Gastroesophageal sphincter (tissue), 4 donors: ENCODE measurements at places on chromosomes 7 and 10. TPM values are rescaled to one million over a fixed set of nuclear protein-coding genes. Genes with fewer than 3 reads are reported as not detected.

GRCh38 chr10:124020981-124021815, 72.2 kb downstream of the CHST15 start:
- no peak overlapping the region for H3K27ac ChIP-seq

GRCh38 chr7:43768887-43769272, 10.4 kb downstream of the BLVRA start:
- H3K4me1 ChIP-seq = peaks cover 17% of the 10 kb centered on the region
- no peak overlapping the region for H3K27ac ChIP-seq
- no peaks in the 10 kb centered on the region for H3K27me3 ChIP-seq
- H3K4me3 ChIP-seq = no peak overlapping the region
- no peak for ATAC-seq

DNA sequence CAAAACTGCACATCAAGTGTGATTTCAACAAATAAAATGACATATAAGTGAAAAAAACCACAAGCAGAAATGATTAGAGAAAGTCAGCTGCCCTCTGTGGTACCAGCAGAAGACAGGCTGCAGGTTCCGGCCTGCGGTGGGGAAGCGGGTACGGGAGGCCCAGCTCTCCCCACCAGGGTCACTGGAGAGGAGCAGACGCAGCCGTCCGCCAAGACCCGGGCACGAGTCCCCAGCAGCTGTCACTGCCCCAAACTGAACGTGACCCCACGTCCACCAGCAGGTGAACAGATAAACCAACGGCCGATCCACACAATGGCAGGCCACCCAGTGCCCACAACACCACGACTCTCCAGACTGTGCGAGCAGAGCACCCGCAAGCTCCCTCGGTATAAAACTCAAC, 16.1 kb upstream of the MICALL2 start:
- no peak for ATAC-seq
- no peaks in the 10 kb centered on the region for H3K27me3 ChIP-seq
- no peak overlapping the region for H3K27ac ChIP-seq
- peaks cover 99% of the 10 kb centered on the region for H3K36me3 ChIP-seq

GRCh38 chr7:28980451-28981160, 22.5 kb upstream of the TRIL start:
- ATAC-seq = peak; percentile 51
- no peaks in the 10 kb centered on the region for H3K36me3 ChIP-seq
- no peak overlapping the region for H3K4me3 ChIP-seq
- H3K27ac ChIP-seq = peak overlapping the region; percentile 53

GRCh38 chr10:121658611-121659010, 60.4 kb upstream of the FGFR2 start:
- no peaks in the 10 kb centered on the region for H3K4me1 ChIP-seq
- no peaks in the 10 kb centered on the region for H3K27me3 ChIP-seq
- H3K27ac ChIP-seq = no peak overlapping the region
- no peaks in the 10 kb centered on the region for H3K36me3 ChIP-seq
- no peak overlapping the region for H3K4me3 ChIP-seq

GRCh38 chr10:122252805-122253204, 18.3 kb upstream of the BTBD16 start:
- peaks cover 12% of the 10 kb centered on the region for H3K4me1 ChIP-seq
- no peaks in the 10 kb centered on the region for H3K27me3 ChIP-seq
- peak; percentile 29 for ATAC-seq
- H3K27ac ChIP-seq = peak overlapping the region; percentile 55
- no peaks in the 10 kb centered on the region for H3K36me3 ChIP-seq

GRCh38 chr7:44244282-44244681, 43.5 kb downstream of the YKT6 start:
- H3K4me3 ChIP-seq = no peak overlapping the region
- no peaks in the 10 kb centered on the region for H3K36me3 ChIP-seq
- ATAC-seq = no peak
- H3K27me3 ChIP-seq = no peaks in the 10 kb centered on the region

GRCh38 chr7:112252141-112252540, 45.6 kb downstream of the ZNF277 start:
- H3K36me3 ChIP-seq = no peaks in the 10 kb centered on the region
- H3K27me3 ChIP-seq = no peaks in the 10 kb centered on the region
- H3K27ac ChIP-seq = no peak overlapping the region
- H3K4me1 ChIP-seq = no peaks in the 10 kb centered on the region

DNA sequence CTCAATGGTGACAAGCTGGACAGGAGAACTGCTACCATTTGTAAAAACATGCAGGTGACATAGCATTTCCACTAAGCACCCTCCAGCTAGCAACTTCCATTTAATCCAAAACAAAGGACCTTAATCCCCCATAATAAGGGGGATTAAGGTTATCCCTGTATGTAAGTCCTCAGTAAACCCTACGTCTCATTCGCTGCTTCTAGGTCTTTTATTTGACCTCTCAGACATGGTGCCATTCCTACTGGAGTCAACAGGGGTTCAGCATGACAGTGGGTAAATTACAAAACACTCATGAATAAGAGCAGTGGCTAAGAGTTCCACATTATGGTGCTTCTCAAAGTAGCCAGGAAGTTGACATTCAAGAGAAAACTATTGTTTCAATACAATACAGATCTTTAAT, 121.8 kb upstream of the CAV2 start:
- H3K27me3 ChIP-seq = no peaks in the 10 kb centered on the region
- no peak overlapping the region for H3K27ac ChIP-seq
- no peak for ATAC-seq
- H3K36me3 ChIP-seq = no peaks in the 10 kb centered on the region

DNA sequence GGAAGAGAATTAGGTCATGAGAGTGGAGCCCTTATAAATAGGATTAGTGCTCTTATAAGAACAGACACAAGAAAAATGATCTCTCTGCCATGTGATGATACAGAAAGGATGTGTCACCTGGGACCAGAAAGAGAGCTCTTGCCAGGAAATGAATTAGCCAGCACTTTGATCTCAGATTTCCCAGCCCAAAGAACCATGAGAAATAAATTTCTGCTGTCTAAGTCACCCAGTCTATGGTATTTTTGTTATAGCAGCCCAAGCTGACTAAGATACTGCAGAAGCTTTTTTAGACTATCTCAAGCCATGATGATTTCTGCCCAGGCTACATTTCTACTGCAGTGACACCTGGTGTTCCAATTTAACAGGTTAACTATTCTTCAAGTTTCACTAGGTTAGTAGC, 84.8 kb downstream of the RSU1 start:
- ATAC-seq = no peak
- H3K27me3 ChIP-seq = no peaks in the 10 kb centered on the region
- H3K4me1 ChIP-seq = no peaks in the 10 kb centered on the region
- no peak overlapping the region for H3K4me3 ChIP-seq

GRCh38 chr7:155744971-155745683, 67.1 kb downstream of the SHH start:
- peaks cover 9% of the 10 kb centered on the region for H3K36me3 ChIP-seq
- no peak overlapping the region for H3K4me3 ChIP-seq
- H3K27me3 ChIP-seq = no peaks in the 10 kb centered on the region
- H3K4me1 ChIP-seq = no peaks in the 10 kb centered on the region
- H3K27ac ChIP-seq = no peak overlapping the region

GRCh38 chr10:103479135-103479534, at the start of gene CALHM3:
Gene CALHM3 (minus strand): TSS chr10:103479240. CDS start chr10:103479032, 208 bp downstream.
- no peak for ATAC-seq
- peaks cover 22% of the 10 kb centered on the region for H3K27me3 ChIP-seq
- H3K4me1 ChIP-seq = no peaks in the 10 kb centered on the region
- H3K4me3 ChIP-seq = no peak within 1 kb of the TSS
- no peaks in the 10 kb centered on the region for H3K36me3 ChIP-seq
- H3K27ac ChIP-seq = no peak within 1 kb of the TSS

GRCh38 chr7:142557971-142558582, 191.2 kb upstream of the PRSS1 start:
- no peaks in the 10 kb centered on the region for H3K36me3 ChIP-seq
- H3K4me3 ChIP-seq = no peak overlapping the region
- H3K27me3 ChIP-seq = peaks cover 22% of the 10 kb centered on the region
- no peak for ATAC-seq
- H3K27ac ChIP-seq = no peak overlapping the region

DNA sequence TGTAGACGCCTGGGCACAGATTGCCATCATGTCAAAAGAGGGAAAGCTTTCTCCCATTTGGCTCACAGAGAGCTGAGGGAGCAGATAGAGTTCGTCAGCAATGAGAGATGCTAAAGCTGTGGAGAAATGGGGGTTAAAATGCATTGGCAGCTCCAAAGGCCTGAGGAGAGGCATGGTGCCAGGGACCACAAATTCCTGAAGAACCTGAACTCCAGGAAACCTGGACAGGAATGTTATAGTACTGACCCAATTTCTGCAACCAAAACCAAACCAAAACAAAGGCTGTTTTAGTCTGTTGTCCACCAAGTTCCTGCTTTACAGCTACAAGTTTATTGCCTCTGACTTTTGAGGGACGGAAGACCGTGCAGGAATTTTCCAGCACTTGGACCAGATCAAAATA, 575.7 kb downstream of the REEP3 start:
- ATAC-seq = no peak
- no peak overlapping the region for H3K27ac ChIP-seq
- no peaks in the 10 kb centered on the region for H3K4me1 ChIP-seq
- no peaks in the 10 kb centered on the region for H3K27me3 ChIP-seq
- no peak overlapping the region for H3K4me3 ChIP-seq

- no peak overlapping the region for H3K4me3 ChIP-seq
- no peaks in the 10 kb centered on the region for H3K36me3 ChIP-seq
- no peaks in the 10 kb centered on the region for H3K27me3 ChIP-seq
- no peak overlapping the region for H3K27ac ChIP-seq
Observed at GRCh38 chr7:80284855-80285254, 150.2 kb downstream of the GNAI1 start.

- peak overlapping the region; percentile 69 for H3K27ac ChIP-seq
- ATAC-seq = no peak
- no peak overlapping the region for H3K4me3 ChIP-seq
- peaks cover 42% of the 10 kb centered on the region for H3K4me1 ChIP-seq
- no peaks in the 10 kb centered on the region for H3K27me3 ChIP-seq
Observed at GRCh38 chr7:106770191-106770590, 94.9 kb upstream of the PIK3CG start.

- ATAC-seq = no peak
- peaks cover 8% of the 10 kb centered on the region for H3K4me1 ChIP-seq
- H3K4me3 ChIP-seq = no peak overlapping the region
- peaks cover 78% of the 10 kb centered on the region for H3K27me3 ChIP-seq
- H3K36me3 ChIP-seq = no peaks in the 10 kb centered on the region
- no peak overlapping the region for H3K27ac ChIP-seq
Observed at GRCh38 chr7:151897161-151897731, 20.3 kb upstream of the PRKAG2 start.

DNA sequence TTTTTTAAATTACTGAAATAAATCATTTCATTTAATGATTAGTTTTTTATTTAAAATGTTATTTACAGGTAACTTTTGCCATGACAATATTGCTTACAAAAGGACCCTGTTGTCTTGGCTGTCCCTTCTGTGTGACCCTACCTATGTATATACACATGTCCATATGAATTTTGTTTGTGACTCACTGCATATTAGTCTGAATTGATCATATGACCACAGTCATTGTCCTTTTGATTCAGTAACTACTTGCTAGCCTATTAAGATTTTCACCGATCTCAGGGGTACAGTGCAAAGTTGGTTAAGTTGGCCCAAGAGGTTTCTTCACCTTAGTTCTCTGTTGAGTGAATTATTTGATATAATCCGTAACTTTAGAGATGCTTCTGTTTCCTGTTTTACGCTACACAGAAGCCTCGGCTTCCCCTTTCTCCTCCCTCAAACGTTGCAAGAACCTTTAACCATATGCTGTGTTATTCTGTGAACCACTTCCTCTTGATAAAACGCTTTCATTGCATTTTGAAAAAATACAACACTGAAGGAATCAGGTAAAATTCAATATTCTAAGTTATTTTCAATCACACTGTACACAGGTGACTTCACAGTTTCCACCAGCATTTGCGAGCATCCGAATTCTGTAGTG, 43.9 kb downstream of the APBB1IP start:
- no peak overlapping the region for H3K4me3 ChIP-seq
- H3K4me1 ChIP-seq = peaks cover 17% of the 10 kb centered on the region
- H3K36me3 ChIP-seq = no peaks in the 10 kb centered on the region

DNA sequence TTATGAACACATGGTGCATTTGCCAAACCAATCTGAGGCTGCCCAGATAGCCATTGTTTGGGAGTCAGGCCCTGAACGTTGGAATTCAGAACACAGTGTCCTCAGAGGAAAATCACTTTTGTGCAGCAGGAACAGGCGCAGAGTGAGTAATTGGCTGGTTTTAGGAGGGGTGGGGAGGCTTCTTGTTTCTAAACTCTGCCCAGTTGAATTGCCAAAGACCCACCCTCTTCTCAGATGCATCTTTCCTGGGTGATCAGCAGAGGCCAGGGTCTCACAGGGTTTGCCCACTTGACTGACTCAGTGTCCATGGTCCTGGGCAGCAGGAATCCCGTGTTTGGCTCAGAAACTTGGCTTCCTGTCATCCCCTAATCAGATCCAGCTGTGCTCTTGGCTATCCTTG, 24.3 kb downstream of the PRLHR start:
- H3K4me3 ChIP-seq = no peak overlapping the region
- H3K27ac ChIP-seq = peak overlapping the region; percentile 74
- no peaks in the 10 kb centered on the region for H3K36me3 ChIP-seq
- H3K4me1 ChIP-seq = peaks cover 20% of the 10 kb centered on the region
- no peaks in the 10 kb centered on the region for H3K27me3 ChIP-seq

DNA sequence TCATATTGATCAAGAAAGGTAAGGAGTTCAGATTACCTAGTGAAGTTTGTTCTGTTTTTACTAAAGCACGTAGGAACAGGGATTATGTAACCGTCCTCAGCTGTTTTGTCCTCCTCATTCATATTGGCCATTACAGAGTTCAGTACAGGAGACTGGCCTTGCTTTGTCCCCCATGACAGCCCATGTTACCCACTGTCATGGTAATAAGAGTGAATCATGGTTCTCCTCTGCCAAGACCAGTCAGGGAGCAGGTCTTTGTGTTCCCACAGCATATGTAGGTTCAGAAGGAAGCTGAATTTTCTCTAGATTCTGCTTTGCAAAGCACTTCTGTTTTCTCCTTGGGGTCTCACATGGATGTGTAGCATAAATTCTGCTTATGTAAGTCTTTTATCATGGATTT, 106.2 kb upstream of the GPR141 start:
- no peak overlapping the region for H3K4me3 ChIP-seq
- no peak for ATAC-seq
- H3K36me3 ChIP-seq = no peaks in the 10 kb centered on the region
- H3K27ac ChIP-seq = no peak overlapping the region
- H3K27me3 ChIP-seq = no peaks in the 10 kb centered on the region
- no peaks in the 10 kb centered on the region for H3K4me1 ChIP-seq

The GIMAP5 gene
- total RNA-seq = 40.6 TPM

The SUMF2 gene
- total RNA-seq = 117 TPM

The SEC23IP gene
- 15.4 TPM for total RNA-seq

The NAT16 gene
- not detected for total RNA-seq

The CLDN4 gene
- total RNA-seq = 0.54 TPM

The STN1 gene
- total RNA-seq = 31.6 TPM

The GIMAP2 gene
- 5.1 TPM for total RNA-seq

The FAM3C gene
- 33.7 TPM for total RNA-seq

The RBM28 gene
- total RNA-seq = 14.9 TPM

The MUC12 gene
- 0.54 TPM for total RNA-seq

The CTAGE8 gene
- 0.94 TPM for total RNA-seq

The DLG5 gene
- 52.0 TPM for total RNA-seq
